ENCODE measurements at places on chromosomes 5 and 9.

DNA sequence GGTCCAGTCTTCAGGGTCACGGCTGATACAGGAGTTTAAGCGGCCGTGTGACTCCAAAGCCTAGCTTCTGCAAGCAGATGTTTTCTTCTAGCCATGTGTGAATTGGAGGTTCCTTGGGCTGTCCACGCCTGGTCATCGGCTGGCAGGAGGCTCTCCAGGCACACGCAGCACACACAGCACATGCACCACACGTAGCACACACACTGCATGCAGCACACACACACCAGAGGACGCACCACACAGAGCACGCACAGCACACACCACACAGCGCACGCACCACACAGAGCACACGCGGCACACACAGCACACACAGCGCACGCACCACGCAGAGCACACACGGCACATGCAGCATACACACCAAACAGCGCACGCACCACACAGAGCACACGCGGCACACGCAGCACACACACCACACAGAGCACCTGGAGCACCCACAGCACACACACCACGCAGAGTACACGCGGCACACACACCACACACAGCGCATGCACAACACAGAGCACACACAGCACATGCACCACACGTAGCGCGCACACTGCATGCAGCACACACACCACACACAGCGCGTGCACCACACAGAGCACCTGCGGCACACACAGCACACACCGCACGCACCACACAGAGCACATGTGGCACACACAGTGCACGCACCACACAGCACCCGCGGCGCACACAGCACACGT is 234.3 kb downstream of the FANCC start:
- DNase-seq: no peak

GRCh38 chr9:88975966-88976889 is 15.0 kb upstream of the S1PR3 start:
- no peak for DNase-seq

DNA sequence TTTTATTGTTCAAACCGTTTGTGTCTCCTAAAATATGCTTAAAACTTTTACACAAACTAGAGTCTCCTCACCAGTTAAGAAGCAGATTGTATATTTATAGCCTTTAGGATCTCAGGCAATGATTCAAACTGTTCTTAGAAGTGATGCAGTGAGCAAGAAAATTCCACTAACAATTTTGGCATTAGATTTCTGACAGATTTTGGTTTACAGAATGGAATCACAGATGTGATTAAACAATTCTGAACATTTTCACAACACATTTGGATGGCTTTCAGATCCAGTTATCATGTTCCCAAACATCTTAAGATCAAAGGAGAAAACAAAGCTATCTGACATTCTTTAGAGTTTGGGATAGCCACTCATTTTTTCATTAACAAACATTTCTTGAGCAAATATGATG is 181.7 kb upstream of the RIOK2 start:
- DNase-seq: no peak

DNA sequence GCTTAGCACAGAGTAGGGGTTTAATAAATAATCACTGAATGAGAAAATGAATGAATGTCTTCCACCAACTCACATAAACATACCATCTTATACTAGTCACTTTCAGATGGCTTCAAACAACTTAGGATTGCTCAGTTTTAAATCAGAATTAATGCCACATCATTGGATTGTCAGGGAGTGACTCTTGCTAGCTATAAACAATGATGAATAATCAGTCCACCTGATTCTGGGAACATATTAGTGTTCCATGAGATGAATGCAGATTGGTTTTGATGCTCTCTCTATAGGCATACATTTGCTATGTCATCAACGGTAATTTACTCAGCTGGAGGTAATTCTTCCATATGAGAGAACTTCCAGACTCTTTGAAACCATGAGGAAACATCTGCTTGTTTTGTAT is 97.4 kb downstream of the CDH9 start:
- no peak for DNase-seq

DNA sequence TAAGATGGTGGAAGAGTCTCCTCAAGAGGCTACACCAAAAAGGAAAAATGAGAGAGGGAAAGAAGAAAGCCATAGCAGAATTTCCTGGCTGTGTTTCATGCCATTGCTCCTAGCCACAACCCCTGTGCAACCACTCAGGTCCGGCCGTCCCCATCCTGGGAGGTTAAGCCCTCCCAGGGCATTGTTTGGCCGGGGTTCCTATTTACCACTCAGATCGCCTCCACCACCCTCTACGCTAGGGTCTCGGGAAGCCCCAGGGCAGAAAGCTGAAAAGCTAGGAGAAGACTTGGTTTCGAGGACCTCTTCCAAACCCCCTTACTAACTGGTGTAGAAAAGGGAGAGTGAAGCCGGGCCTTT is 715 bp downstream of the RC3H2 start:
- no peak for DNase-seq

- DNase-seq: no peak
Measured at GRCh38 chr5:171397190-171397589, 9.5 kb downstream of the NPM1 start.

GRCh38 chr9:124593651-124594058 is 86.5 kb upstream of the NR5A1 start:
- DNase-seq: no peak

- DNase-seq: no peak
Measured at GRCh38 chr9:97904725-97905124, 17.6 kb downstream of the TRMO start.

DNA sequence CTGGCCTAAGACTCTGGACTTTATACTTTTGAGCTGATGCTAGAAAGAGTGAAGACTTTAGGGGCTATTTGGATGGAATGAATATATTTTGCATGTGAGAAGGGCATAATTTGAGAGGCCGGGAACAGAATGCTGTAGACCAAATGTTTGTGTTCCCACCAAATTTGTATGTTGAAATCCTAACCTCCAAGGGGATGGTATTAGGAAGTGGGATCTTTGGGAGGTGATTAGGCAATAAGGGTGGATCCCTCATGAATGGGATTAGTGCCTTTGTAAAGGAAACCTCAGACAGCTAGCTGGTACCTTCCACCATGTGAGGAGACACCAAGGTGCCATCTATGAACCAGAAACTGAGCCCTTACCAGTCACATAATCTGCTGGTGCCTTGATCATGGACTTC is 165.1 kb upstream of the S1PR3 start:
- DNase-seq: no peak

DNA sequence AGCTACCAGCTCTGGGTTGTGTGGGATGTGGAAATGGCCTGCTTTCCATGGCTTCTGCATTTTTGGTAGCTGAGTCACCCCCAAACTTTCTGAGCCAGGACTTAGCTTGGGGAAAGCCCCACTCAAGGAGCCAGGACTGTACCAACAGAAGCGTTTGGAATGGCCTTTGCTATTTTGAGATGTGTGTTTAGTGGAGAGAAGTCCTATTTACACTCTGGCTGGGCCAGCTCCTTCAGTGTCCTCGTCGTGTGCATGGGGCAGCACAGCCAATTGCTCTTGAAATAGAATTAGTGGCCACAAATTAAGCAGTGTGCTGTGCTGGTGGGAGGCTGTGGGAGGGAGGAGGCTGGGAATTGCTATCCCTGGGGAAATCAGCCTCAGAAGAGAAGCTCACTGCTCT is 51.6 kb downstream of the ENTREP1 start:
- no peak for DNase-seq

DNA sequence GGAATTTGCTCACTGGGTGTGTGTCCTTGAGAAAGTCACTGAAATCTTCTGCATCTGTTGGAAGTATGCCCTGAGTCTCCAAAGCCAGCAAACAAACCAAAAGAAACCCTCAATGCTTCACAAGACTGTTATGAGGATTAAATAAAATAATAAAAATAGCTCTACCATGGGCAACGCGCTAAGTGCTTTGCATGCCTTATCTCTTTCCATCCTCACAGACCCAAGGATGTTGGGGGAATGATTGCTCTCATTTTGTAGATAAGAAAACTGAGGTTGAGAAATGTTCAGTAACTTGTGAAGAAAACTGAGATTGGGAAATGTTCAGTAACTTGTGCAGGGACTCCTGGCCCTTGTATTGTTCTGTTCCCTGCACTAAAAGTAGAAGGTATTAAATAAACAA is 7.9 kb downstream of the HAND1 start:
- DNase-seq: no peak

GRCh38 chr9:2267181-2267745 is 252.1 kb downstream of the SMARCA2 start:
- no peak for DNase-seq

DNA sequence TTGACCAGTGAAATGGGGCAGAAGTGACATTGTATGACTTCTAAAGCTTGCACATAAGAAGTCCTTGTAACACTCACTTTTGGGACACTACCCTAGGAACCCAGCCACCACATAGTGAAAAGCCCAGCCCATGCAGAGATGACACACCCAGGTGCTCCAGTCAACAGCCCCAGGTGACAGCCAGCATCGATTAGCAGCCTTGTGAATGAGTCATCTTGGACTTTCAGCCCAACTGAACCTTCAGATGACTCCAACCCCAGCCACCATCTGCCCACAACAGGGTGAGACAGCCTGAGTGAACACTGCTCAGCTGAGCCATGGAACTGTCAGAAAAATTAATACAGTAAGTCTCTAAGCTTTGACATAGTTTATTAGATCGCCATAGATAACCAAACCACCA is 458.6 kb downstream of the ZSWIM6 start:
- DNase-seq: no peak

DNA sequence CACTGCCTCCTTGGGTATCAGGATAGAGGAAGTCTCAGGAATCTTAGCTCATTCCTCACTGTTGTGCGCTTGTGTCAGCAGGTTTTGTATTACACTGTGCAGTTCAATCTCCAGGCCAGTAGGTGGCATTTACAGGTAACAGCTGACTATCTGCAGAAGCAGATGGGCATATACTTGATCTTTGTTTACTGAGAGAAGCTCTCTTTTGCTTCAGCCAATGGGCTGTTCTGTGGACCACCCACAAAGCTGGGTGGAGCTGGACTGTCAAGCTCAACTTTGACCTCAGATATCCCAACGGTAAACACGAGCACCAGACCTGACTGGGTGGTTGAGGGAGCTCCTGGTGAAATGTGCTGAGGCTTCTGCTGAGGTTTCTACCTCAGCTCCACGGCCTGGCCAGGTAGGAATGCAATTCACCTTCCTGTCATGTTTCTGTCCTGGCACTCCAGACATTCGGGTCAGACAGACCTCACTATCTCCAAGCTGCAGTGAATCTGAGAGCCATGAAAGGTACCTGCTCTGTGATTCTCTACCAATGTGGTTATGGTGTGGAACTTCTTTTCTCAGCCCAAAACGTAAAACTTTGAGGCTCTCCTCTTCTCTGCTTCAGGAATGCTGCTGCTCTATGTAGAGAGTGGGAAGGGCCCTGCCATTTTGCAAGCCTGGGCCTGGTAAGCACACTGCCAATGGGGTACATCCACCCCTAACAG is 167.9 kb upstream of the ACTBL2 start:
- no peak for DNase-seq

- no peak for DNase-seq
Measured at GRCh38 chr5:148949841-148950470, 112.9 kb downstream of the SH3TC2 start.

DNA sequence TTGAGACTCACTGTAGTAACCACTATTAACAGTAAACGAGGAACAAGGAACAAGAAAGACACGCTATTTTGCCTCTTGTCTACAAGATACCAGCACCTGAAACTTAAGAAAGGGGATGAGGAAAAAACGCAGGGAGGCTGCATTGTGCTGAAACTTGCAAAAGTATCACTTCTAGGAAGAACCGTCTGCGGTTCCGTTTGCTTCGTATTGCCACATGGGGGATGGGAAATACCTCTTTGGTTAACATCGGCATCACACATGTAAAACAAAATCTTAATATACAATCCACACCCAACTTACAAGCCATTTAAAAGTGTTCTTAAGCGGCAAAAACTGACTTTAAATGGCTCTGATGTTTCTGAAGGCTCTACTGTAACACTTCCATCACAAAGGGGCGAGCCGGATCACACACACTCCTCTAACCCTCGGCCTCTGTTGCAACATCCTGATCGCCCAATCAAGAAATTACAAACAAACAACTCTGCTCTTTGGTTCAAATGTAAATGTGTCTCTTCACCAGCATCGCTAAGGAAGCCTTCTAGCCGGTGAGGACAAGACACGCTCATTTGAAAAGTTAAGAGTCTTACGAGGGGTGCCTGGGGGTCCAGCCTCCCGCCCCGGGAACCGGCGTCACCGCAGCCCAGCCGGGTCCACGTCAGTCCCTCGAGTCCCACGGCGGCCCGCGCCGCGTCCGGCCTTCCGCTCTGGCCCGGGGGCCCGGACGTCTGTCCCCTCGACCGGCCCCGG is 621 bp downstream of the SEC16A start:
- DNase-seq: no peak

GRCh38 chr9:97505845-97506244 is 4.4 kb downstream of the TMOD1 start:
- DNase-seq: no peak

DNA sequence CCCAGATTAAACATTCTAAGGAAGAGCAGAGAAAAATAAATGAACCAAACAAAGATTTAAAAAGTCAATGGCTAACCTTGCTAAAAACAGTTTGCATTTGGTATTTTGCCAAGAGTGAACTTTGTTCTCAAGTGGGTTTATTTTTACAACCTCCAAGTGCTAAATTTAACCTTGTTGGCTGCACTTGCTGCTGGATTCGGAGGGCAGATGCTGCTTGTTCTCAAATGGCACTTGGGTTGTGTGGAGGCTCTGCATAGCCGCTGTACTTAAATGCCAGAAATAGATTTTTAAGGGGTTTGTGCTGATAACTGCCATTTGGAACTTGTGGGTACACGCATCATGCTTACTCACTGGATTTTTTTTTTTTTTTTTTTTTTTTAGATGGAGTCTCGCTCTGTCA is 13.3 kb upstream of the SPATA24 start:
- no peak for DNase-seq

DNA sequence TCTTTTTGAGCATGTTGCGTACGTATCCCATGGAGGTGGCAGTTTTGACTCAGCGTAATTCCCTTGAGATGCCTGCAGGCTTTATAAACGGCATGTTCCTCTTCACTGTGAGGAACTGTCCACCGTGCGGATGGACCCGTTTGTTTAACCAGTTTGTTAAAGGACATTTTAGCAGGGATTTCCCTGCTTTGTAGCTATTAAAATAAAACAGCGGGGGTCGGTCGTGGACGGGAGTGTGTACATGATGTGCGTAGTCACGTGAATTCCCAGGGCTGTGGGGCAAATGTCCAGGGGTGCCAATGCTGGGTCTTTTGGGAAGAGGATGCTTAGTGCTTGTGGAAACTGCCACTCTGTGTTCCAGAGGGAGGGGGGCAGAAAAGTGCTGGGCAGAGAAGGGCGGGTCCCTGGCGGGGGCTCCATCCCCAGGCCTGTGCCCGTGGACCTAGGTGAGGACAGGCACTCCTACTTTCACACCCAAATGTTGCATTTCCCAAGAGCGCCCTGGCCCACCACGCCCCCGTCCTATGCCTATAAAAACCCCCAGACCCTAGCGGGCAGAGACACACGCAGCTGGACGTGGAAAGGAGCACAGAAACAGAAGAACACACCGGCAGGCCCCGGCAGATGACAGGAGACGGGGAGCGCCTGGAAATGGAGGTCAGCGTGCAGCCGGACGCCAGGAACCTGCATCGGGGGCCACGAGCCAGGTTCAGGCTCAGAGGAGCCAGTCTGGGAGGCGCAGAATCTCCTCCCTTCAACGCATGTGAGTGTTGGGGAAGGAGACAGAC is 4.0 kb upstream of the TERT start:
- DNase-seq: no peak

- DNase-seq: no peak
Measured at GRCh38 chr9:27533311-27533710, 3.7 kb upstream of the MOB3B start.

GRCh38 chr5:139413963-139414362 is 10.1 kb upstream of the SPATA24 start:
- no peak for DNase-seq
